ENCODE measurements at places on chromosomes 12 and 14. TPM values are rescaled to one million over a fixed set of nuclear protein-coding genes. Genes with fewer than 3 reads are reported as not detected.
A peak's percentile ranks its signal among the peaks of the same experiment; 100 is the strongest.

The MYF6 gene
- total RNA-seq = not detected

DNA sequence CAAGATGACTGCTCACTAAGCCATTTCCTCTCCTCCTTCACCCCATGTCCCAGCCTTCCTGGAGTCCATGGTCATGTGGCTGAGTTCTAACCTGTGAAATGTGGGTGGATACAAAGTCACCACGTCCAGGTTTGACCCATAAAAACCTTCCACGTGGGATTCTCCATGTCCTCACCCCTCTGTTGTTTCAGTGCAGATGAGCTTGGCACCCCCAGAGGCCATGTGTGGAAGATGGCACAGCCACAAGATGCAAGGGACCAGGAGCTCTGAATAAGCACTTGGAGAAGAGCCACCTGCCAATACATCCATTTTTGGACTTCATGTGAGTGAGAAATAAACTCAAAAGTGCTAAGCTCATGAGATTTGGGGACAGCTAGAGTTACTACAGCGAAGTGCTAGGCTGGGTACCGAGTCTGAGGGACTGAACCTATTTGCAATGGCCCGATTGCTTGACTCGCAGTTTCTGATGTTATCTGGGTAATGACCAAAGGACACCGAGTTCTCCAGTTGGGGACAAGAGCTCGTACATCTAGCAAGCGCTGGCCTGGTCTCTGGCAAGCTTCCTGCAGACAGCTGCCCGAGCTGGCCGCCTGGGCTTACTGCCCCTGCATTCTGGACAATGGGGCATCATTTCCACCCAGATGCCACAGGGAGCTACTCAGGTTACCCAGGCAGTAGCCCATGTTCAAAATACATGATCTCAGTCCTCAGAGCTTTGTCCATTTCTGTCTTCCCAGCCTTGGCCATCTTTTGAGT lies 7.7 kb upstream of the SLC24A4 start:
- no peak for DNase-seq
- no peaks in the 10 kb centered on the region for H3K4me1 ChIP-seq
- H3K27ac ChIP-seq = no peak overlapping the region

DNA sequence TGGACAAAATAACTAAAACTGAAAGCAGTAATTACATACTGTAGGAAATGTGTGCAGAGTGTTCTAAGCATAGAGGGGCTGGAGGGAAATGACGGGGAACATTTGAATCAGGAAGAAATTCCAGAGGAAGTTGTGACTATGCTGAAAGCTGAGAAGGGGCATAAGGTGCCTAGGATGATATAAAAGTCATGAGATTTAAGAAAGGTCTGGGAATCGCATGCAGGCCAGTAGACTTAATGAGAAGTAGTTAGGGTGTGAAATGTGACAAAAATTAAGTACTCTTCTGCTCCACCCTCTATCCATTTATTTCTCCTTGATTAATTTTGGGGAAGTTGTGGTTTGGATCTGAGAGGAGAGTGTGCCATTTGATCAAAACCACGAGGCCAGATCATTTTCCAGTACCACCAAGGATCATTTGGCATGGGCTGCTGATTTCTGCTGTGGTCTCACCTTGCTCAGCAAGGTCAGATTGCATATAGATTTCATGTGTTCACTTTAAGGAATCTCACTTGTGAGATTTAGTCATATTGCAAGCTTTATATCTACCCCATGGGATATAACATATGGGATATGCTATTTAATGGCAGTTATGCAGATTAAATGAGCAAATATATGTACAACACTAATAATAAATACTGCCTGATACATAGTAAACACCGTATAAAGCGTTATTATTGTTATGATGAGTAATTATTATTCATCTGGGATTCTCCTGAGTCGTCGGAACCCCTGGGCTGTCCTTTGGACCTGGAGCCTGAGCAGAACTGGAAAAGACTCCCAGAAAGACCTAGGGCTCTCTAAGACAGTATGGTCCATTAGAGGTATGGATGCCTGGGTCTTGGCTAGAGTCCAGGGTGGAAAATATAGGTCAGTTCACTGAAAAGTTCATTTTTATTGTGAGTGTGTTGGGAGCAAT lies 72.3 kb downstream of the SRGAP1 start:
- H3K27me3 ChIP-seq = no peaks in the 10 kb centered on the region
- no peaks in the 10 kb centered on the region for H3K36me3 ChIP-seq
- no peak overlapping the region for H3K4me3 ChIP-seq
- no peak overlapping the region for H3K27ac ChIP-seq

DNA sequence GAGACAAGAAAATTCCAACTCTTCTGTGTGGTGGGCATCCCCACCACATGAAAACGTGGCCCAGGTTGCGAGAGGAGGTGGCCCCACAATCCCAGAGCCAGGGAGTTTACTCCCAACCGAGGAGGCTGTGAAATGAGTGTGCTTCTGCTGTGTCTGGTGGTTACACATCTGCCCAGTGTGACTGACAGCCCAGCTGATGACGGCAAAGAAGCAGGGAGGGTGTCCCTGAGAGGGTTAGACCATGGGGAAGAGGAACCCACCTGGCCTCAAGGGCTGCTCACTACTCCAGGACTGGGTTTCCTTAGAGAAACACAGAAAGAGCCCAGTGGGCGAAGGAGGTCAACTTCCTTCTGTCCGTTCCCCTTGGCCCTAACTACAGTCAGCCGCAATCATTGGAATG lies 24.6 kb downstream of the ZFP36L1 start:
- H3K4me1 ChIP-seq = peaks cover 5% of the 10 kb centered on the region
- no peak overlapping the region for H3K4me3 ChIP-seq
- H3K27me3 ChIP-seq = no peaks in the 10 kb centered on the region
- H3K27ac ChIP-seq = no peak overlapping the region

DNA sequence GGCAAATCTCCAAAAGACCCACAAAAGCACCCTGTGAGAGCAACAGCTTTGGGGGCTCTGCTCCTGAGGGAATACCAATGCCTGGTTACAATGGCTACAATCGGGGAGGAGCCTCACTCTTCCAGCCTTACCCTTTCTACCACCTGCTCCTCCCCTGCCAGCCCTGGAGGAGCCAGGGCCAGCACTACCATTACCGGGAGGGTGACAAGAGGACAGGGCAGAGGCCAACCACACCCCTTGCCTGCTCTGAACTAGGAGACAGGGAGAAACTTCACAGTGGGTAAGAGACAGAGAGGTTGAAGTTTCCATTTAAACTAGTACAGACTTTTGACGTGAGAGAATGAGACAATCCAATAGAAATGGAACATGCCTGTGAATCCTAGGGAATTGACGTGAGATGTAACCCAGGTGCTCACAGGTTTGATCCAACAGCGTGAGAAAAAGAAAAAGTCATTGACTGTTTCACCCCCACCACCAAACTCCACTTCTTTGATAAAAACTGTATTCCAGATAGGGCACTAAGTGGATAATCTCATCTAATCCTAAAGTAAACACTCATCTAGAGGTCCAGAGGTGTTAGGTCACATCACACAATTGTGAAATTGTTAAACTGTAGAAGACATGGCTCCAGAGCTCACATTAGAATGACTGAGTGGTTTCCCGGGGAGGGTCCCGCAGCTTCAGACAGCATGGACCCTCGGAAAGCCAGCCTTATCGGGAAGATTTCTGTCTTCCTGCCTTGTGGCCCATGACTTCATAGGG lies 8.4 kb upstream of the TC2N start:
- peaks cover 30% of the 10 kb centered on the region for H3K4me1 ChIP-seq
- no peak overlapping the region for H3K4me3 ChIP-seq
- no peak for DNase-seq
- peaks cover 62% of the 10 kb centered on the region for H3K36me3 ChIP-seq

DNA sequence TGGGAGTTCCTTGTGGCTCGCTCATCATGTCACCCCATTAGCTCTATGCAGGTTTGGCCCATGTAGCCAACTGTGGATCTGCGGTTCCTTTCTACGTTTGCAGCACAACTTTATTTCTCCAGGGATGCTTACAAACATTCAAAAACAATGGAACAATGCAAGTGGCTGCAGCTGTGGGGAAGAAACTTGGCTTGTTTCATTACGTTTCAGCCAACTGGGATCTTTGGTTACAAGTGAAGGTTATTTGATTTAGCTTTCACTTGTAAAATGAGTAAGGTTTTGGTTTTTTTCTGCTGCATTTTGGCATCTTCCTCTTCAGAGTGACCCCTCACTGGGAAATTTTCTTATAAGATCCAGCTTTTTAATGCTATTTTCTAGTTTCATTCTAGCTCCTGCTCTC lies 105.9 kb downstream of the PLXNC1 start:
- no peaks in the 10 kb centered on the region for H3K4me1 ChIP-seq
- DNase-seq = no peak
- no peaks in the 10 kb centered on the region for H3K36me3 ChIP-seq
- no peak overlapping the region for H3K27ac ChIP-seq
- H3K4me3 ChIP-seq = no peak overlapping the region

GRCh38 chr14:28761438-28762291 lies 4.9 kb upstream of the FOXG1 start:
- H3K27me3 ChIP-seq = peaks cover 29% of the 10 kb centered on the region
- H3K36me3 ChIP-seq = no peaks in the 10 kb centered on the region
- H3K4me3 ChIP-seq = no peak overlapping the region
- DNase-seq = no peak

The IRAK3 gene
- total RNA-seq = 29.8 TPM

GRCh38 chr12:89326239-89327040 lies 25.9 kb downstream of the DUSP6 start:
- no peaks in the 10 kb centered on the region for H3K4me1 ChIP-seq
- no peaks in the 10 kb centered on the region for H3K27me3 ChIP-seq
- no peaks in the 10 kb centered on the region for H3K36me3 ChIP-seq
- DNase-seq = no peak

DNA sequence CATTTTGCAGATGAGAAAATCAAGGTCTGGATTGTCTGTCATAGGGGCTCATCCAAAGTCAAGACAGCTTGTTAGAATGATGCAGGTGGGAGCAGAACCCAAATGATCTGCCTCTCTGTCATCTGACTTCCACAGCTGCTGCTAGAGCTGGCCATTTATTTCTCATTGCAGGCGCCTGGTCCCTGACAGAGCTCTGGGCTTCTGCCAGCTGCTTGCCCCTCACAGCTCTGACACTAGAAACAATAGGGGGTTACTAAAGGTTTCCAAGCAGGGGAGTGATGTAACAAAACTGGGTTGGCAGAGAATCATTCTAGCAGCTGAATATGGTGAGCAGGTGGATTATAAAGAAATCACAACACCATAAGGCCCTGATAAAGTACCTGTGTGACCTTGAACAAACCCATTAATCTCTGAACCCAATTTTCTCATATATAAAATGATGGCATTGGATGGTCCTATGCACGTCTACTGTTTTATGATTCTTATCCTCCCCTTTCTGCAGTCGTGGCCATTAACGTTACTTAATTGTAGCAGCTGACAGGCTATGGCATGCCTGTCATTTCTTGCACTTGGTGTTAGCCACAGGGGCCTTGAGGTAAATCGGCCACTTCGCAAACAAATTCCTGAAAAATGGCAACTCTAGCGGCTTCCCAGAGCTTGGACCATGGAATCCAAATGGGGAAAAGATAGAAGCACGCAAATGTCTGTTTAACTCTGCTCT lies 134.6 kb downstream of the RMST start:
- H3K27ac ChIP-seq = no peak overlapping the region
- no peak for DNase-seq
- no peaks in the 10 kb centered on the region for H3K27me3 ChIP-seq
- no peaks in the 10 kb centered on the region for H3K4me1 ChIP-seq
- H3K36me3 ChIP-seq = no peaks in the 10 kb centered on the region

The TDRD9 gene
- total RNA-seq = 12.0 TPM

The TOMM20L gene
- not detected for total RNA-seq

- H3K27me3 ChIP-seq = no peaks in the 10 kb centered on the region
- no peak for DNase-seq
- peaks cover 33% of the 10 kb centered on the region for H3K4me1 ChIP-seq
- peaks cover 52% of the 10 kb centered on the region for H3K36me3 ChIP-seq
- H3K4me3 ChIP-seq = no peak overlapping the region
Measured at GRCh38 chr12:6546016-6546415, 9.8 kb downstream of the IFFO1 start.

- H3K36me3 ChIP-seq = no peaks in the 10 kb centered on the region
- no peaks in the 10 kb centered on the region for H3K27me3 ChIP-seq
- no peak for DNase-seq
- H3K4me3 ChIP-seq = no peak overlapping the region
- no peaks in the 10 kb centered on the region for H3K4me1 ChIP-seq
- H3K27ac ChIP-seq = no peak overlapping the region
Measured at GRCh38 chr12:31004666-31005065, 69.0 kb upstream of the DDX11 start.

GRCh38 chr14:22252686-22253085 lies 336.3 kb downstream of the DAD1 start:
- H3K36me3 ChIP-seq = no peaks in the 10 kb centered on the region
- peak overlapping the region; percentile 41 for H3K4me3 ChIP-seq
- no peak for DNase-seq
- no peaks in the 10 kb centered on the region for H3K27me3 ChIP-seq

GRCh38 chr14:95305145-95305544 lies 14.6 kb downstream of the CLMN start:
- H3K27ac ChIP-seq = no peak overlapping the region
- H3K36me3 ChIP-seq = no peaks in the 10 kb centered on the region
- H3K4me3 ChIP-seq = no peak overlapping the region

The RACGAP1 gene
- 4.8 TPM for total RNA-seq

- H3K27ac ChIP-seq = no peak overlapping the region
- no peaks in the 10 kb centered on the region for H3K36me3 ChIP-seq
- no peak overlapping the region for H3K4me3 ChIP-seq
- DNase-seq = no peak
- no peaks in the 10 kb centered on the region for H3K27me3 ChIP-seq
Measured at GRCh38 chr12:69884386-69884785, 59.4 kb downstream of the MYRFL start.

The PLA2G1B gene
- total RNA-seq = not detected

DNA sequence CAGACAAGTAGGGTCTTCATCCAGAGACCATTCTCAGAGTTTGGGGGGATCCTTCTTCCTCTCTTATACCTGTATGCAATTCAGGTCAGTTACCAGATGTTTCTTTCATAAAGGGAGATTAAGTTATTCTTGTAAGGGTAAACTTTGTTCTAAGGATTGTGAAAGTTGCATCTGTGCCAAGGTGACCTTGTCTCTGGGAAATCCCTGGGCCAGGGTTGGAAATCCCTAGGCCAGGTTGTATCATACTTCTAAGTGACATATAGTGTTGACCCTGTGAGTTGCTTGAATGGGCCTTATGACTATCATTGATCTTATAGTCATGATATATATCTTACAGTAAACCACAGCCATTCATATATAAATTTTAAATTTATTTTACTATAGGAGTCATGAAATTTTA lies 436.9 kb downstream of the RMST start:
- H3K4me1 ChIP-seq = no peaks in the 10 kb centered on the region
- no peak overlapping the region for H3K4me3 ChIP-seq

DNA sequence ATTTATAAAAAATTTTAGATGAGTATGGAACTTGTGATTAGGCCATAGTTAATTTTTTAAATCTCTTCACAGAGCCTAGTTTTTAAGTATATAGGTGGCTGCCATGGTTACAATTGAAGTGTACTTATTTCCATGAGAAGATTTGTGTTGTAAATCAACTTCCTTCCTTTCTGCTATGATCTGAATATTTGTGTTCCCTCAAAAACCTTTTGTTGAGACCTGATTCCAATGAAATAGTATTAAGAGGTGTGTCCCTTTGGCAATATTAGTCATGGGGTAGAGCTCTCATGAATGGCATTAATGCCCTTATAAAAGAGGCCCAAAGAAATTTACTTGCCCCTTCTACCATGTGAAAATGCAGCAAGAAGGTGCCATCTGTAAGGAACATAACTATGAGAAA lies 28.8 kb downstream of the ETNK1 start:
- H3K27me3 ChIP-seq = no peaks in the 10 kb centered on the region
- no peaks in the 10 kb centered on the region for H3K36me3 ChIP-seq
- H3K4me1 ChIP-seq = peaks cover 3% of the 10 kb centered on the region

The TEP1 gene
- 33.0 TPM for total RNA-seq

The ACOT6 gene
- not detected for total RNA-seq

All from thoracic aorta (tissue), 2 donors.